Activated T-cell treated with anti-CD3 and anti-CD28 coated beads, Interleukin-2, amount 50 U/mL, for 4 hours (primary cell): ENCODE measurements at places on chromosomes 5 and 9.

DNA sequence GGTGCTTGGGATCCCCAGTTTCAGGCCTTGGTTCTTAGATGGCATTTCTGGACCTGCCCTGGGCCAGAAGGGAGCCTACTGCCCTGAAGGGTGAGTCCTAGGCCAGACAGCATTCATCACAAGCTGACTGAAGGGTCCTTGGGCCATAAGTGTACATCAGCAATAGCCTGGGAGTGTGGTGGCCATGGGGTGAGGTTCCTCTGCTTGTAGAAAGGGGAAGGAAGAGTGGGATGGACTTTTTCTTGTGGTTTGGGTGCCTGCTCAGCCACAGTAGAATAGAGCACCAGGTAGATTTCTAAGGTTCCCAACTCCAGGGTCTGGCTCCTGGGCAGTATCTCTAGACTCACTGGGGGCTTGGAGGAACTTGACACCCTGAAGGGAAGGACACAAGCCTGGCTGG, 95.2 kb upstream of the PHF24 start:
- DNase-seq: no peak

GRCh38 chr9:32776201-32776600, 7.1 kb upstream of the TMEM215 start:
- DNase-seq: no peak

- no peak for DNase-seq
Observed at GRCh38 chr5:73488806-73489205, 9.4 kb upstream of the BTF3 start.

GRCh38 chr9:120652934-120653333, 61.3 kb downstream of the MEGF9 start:
- DNase-seq: no peak

GRCh38 chr5:39674209-39675082, 249.7 kb upstream of the DAB2 start:
- no peak for DNase-seq

DNA sequence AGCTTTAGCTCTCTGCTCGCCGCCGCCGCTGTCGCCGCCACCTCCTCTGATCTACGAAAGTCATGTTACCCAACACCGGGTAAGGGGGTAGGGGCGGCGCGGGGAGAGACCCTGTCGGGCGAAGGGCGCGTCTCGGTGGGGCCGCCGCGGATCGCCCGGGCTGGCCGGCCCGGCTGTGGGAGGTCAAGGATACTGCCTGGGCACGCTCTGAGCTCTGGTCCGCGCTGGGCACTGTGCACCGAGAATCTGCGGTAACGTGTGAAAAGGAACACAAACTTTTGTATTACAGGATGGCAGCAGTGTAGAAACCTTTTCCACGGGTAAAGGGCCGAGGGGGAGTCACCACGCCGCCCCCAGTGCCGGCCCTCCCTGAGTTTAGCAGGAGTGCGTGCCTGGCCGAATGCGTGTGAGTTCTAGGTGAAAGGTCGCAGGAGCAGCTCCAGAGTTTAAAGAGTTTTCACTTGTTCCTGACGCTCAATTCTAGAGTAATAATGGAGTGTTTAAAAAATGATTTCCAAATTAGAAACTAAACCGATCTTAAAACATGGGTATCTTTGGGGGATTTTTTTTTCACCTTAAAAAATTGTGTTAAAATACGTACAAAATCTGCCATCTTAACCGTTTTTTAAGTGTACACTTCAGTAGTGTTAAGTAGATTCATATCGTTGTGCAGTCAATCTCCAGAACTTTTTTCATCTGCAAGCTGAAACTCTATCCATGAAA, at the start of gene HSDL2:
HSDL2 (plus strand) TSS at position 7 of the 723 bp plus-strand sequence; CDS start at position 63, 56 bp downstream.
- DNase-seq: no peak

- DNase-seq: no peak
Observed at GRCh38 chr9:133375116-133375723, 640 bp downstream of the SURF4 start.

- no peak for DNase-seq
Observed at GRCh38 chr5:176941951-176942350, 42.8 kb upstream of the HK3 start.
